NCI-H774 (cell line): ENCODE measurements at places on chromosomes 1 and 21.
A peak's percentile ranks its signal among the peaks of the same experiment; 100 is the strongest.

DNA sequence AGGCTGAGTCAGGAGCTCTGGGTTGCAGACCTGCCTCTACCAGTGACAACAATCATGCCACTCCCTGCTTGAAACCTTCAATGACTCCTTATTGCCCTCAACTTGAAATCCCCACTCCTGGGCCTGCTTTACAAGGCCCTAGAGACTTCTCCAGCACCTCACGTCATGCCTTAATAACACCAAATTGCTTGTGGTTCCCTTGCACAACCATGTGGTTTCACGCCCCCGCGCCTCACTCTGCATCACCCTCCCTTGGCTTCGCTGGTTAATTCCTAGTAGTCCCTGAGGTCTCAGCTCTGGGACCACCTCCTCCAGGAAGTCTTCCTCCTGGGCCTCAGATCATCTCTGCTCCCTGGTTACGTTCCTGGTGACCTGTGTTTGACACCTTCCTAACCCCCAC, 33.0 kb downstream of the EPHA2 start:
- DNase-seq: no peak

- no peak for DNase-seq
Observed at GRCh38 chr1:2786329-2787162, 14.9 kb downstream of the TTC34 start.

- no peak for DNase-seq
Observed at GRCh38 chr1:5995871-5996630, 3.8 kb upstream of the NPHP4 start.

- no peak for DNase-seq
Observed at GRCh38 chr1:233470741-233471499, 143.0 kb upstream of the KCNK1 start.

- DNase-seq: no peak
Observed at GRCh38 chr1:46461809-46462448, 27.7 kb upstream of the DMBX1 start.

- DNase-seq: peak; percentile 76
Observed at GRCh38 chr1:59393211-59394180, 96.6 kb downstream of the FGGY start.

GRCh38 chr1:53460211-53460634, 1.0 kb downstream of the DMRTB1 start:
- no peak for DNase-seq
